ENCODE measurements at places on chromosomes 4 and X.

- DNase-seq, result no peak
These were observed 14.9 kb upstream of the ZCCHC4 start for GRCh38 chr4:25297528-25298242.

DNA sequence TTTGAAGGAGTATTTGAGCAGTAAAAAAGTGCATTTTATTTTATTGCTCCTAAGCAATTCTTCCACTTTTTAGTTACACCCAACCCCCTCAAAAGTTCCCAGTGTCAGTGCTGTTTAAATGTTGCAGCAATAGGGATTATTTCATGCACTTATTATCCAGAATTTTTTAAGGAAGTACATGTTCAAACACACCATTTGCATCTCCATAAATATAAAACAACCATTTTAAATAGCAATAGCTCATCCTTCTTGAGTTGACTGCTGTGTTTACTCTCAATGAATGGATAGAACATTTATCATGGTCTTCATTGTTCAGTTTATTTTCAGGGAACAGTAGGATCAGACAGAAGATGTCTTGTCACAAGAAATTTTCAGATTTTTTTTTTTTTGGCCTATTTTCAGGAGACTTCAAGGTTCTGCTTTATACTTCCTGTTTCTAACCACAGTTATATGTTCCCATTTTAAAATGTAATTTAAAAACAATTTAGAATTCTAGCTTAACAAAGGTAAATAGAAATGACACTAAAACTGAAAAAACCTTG, 171.9 kb downstream of the TMA16 start:
- no peak for DNase-seq

- DNase-seq, result no peak
These were observed 218.7 kb upstream of the SPOCK3 start for GRCh38 chr4:167452922-167453430.

DNA sequence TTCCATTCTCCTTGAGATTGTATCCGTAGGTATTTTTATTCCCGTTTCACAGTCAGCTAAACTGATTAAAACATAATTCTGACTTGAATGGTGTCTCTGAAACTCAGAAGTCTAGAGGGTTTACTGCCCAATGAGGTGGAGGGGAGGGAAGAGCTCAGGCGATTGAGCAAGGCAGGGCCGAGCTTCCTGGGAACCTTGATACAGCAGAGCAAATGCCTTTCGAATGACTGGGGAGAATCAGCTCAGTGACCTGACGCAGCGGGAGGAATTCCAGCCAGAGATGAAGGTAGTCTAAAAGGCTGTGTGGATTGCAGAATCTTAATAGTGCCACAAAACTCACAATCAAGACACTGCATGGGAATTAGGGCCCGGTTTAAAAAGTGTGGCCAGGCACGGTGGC, 233.6 kb downstream of the EVC2 start:
- no peak for DNase-seq
